Fibroblast of upper back skin (primary cell): ENCODE measurements at places on chromosomes 4 and X.
A peak's percentile ranks its signal among the peaks of the same experiment; 100 is the strongest.

GRCh38 chrX:101265869-101266428 is 25.2 kb downstream of the TAF7L start:
- DNase-seq: peak; percentile 14

GRCh38 chr4:118754890-118755289 is 69.7 kb downstream of the METTL14 start:
- no peak for DNase-seq

DNA sequence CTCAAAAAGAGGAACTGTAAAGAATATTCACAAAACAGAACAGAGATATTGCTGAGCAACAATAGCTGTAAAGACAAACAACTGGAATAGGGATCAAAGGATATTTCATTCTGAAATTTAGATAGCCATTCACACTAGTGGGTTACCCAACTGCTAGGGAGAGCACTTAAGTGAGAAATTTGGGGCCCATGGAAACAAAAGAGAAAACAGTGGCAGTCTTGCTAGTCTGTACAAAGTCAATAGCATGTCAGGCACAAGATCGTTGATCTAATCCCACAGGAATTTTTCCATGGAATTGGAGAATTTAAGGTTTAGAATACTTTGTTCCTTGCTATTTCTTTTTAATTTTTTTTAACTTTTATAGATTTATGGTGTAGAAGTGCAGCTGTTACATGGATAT is 467.0 kb downstream of the PCDH18 start:
- DNase-seq: peak; percentile 32

DNA sequence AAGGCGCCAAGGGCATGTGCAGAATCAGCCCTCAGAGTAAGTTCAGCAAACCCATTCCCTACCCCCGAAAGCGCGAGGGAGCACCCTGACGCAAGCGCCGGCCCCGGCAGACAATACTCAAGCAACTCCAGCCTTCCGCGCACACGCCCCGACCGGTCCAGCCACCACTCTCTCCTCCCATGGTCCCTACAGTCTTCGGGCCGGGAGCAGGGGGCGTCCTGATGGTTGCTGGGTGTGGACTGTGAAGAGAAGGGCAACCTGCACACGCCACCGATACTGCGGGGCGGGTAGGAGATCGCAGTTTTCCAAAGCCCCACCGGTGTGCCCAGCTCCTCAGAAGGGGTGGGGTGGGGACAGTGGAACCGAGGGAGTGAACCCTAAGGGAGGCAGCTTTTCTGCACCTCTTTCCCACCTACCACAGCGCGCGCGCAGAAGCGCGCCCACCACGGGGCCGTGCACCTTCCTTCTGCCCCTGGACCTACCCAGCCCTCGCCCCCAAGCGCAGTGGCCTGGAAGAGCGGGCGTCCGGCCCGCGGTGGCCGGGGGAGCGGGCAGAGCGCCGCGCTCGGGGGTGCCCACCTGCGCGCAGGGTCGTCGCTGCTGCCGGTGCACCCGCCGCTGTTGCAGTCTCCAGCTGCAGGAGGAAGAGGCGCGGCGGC is 650.2 kb upstream of the DIPK2B start:
- DNase-seq: peak; percentile 31

- peak; percentile 10 for DNase-seq
These were observed 16.8 kb downstream of the RS1 start for GRCh38 chrX:18654875-18655836.

DNA sequence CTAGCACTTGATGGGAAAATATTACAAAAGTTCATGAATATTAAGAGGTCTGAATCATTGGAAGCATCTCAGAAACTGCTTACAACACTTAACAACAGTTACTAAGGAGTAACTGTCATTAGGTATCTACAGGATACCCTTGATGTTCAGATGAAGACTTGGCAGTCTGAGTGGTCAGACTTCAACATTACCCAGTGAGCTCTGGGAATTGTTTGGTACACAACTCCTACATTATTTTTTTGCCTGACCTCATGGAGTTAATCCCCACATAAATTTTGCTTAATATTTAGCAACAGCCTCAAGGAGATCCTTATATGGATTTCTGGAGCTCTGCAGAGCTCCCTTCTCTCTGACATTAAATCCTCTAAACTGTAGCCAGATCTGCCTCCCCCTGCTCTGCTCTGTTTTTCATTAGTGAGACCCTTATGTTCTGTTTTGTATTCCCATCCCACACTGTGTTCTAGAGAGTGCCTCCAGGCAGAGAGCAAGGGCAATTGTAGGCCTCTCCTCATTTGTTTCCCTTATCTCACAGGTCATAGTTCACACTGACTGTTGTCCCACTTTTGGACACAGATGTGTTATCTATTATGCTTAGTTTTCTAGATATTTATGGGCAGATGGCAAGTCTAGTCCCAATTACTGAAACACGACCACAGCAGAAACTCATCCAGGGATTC is 368.8 kb downstream of the GASK1B start:
- no peak for DNase-seq

DNA sequence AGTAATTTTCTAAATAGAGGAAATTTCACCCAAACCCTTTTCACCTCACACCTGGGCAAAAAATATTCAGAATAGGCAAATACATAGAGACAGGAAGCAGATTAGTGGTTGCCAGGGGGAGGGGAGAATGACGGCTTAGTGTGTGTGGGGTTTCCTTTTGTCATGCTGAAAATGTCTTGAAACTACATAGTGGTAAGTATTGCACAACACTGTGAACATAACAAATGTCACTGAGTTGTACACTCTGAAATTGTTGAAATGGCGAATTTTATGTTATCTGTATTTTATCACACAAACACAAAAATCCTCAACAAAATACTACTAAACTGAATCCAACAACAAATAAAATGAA is 60.7 kb upstream of the PLAC1 start:
- DNase-seq: peak; percentile 36

GRCh38 chr4:87239821-87240220 is 19.4 kb upstream of the KLHL8 start:
- DNase-seq: peak; percentile 32

DNA sequence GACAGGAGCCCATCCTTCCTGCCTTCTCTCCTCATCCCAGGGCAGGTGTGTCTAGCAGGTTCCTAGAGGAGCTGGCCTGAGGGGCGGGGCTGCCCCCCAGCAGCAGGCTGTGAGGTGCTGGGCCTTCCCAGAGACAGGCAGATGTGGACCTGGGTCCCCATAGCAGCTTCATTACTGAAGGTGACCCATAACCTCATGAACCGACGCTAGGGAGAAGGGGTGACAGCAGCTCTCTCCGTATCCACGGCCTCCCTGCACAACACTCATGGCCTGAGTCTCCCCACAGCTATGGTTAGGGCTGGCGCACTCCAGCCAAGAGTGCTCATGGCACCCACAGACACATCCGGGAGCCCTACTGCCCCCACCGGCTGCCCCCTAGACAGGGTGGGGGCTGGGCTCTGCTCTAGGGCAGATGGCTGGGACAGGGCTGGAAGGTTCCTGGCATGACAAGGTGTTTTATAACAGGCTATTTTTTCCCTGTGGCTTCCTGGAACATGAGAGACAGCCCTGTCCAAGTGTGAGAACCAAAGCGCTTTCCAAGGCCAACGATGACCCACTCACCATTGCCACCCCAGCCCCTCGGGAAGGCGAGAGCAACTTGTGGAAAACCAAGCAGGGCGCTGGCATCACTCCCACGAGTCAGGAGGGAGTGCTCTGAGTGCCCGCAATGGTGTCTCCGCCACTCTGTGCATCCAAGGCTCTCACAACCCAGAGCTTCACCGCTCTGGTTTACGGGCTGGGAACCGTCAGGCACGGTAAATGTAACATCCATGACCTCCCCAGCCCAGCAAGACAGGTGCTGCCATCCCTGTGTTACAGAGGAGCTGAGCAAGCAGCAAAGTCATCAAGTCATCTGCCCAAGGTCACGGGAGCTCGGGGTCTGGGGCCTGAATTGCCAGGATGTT is 59.8 kb downstream of the ACOX3 start:
- DNase-seq: no peak

DNA sequence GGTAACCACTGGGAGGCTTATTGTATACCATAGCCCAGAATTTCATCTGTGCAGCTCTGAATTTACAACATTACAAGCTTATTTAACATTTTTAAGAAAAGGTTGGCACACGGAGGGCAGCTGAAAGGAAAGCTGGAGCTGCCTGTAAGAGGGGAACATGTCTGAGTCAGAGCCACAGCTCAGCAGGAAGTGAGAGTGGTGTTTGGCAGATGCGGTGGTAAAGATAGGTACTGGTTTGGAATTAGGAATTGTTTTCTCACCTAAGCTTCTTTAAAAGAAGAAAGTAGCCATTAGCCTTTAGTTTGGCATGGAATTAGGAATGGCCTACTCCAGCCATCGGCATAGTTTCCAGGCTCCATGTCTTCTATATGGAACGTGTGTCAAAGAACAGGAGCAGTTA is 172.5 kb upstream of the ANXA3 start:
- no peak for DNase-seq

GRCh38 chr4:76210452-76210851 is 3.2 kb downstream of the SCARB2 start:
- no peak for DNase-seq

- no peak for DNase-seq
These were observed 141.2 kb downstream of the CXXC4 start for GRCh38 chr4:104353481-104353880.

DNA sequence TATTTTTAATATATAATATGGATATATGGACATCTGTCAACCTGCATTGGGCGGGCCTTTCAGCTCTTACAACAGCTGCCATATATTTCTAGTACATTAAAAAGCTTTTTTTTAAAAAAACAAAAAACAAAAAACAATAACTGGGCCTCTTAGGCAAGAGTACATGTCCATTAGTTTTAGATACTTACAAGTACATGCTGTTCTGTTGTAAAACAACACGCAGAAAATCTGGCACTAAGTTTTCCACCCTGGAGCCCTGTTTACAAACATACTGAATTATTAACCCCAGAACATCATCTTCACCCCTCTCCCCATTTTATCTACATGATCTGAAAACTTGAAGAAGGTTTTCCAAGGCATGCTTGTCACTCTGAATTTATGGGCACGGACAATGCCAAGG is 29.8 kb downstream of the RAI2 start:
- DNase-seq: no peak

DNA sequence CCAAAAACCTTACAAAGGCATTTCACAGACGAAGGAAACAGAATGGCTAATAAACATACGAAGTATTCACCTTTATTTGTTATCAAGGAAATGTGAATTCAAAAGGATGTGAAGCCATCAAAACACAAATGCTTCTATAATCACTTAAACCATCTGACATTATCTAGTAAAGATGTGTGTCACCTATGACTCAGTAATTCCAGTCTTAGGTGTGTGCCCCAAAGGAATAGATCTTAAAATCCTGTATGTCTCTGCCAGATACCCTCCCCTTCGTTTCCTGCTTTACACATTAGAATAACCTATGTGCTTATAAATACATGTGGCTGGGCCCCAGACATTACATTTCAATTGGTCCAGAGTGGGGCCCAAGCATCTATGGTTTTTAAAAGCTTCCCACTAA is 41.8 kb upstream of the CEP135 start:
- DNase-seq: peak; percentile 34

DNA sequence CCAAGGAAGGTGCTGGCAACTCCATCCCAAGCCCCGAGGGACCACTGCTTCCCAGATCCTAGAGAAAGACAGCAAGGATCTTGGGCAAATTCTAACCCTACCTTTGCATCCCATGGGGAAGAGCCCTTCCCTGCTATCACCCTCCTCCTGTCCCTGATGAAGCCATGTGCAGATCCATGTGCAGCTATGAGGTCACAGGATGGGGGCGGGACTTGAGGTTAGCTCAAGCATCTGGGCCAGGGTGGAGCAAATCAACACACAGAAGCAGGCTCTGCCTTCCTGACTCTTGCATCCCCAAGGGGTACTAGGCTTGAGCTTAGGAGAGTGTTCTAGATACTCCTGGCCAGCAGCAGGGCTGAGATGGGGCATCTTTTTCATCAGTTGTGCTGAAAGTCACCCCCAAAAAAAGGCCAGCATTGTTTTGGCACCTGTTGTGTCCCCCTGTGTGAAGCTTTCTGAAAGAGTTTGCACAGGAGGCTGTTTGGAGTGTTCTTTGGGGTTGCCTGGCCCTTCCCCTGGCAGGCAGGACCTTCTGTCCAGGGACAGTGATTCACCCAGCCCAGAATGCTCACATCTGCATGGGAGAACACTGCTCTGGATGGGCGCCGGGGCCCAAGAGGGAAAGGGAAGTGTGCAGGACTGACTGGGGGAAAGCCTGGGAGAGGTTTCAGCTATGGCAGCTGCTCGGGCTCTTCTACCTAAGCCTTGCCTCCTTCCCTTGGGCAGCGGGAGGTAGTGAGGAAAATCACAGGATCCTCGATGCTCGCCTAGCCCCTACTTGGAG is 50.8 kb downstream of the PRPS1 start:
- DNase-seq: peak; percentile 66

GRCh38 chr4:185512516-185512915 is 22.8 kb downstream of the PDLIM3 start:
- peak; percentile 47 for DNase-seq

DNA sequence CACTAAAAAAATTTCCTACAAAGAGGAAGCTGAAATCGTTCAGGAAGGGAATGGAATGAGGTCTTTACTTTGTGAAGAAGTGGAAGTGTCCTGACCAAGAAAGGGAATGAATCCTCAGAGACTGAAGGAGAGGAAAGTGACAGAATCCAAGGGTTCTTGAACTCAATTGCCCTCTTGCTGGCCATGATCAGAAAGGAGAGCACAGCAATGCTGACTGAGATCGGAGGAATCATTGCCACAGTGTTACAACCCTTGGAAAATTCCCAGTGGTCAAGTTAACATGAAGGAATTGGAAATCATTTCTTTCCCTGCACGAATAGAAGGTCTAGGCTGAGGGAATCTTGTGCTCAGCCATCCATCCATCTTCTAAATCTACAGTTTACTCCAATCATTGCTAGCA is 190.0 kb upstream of the NEIL3 start:
- peak; percentile 75 for DNase-seq

DNA sequence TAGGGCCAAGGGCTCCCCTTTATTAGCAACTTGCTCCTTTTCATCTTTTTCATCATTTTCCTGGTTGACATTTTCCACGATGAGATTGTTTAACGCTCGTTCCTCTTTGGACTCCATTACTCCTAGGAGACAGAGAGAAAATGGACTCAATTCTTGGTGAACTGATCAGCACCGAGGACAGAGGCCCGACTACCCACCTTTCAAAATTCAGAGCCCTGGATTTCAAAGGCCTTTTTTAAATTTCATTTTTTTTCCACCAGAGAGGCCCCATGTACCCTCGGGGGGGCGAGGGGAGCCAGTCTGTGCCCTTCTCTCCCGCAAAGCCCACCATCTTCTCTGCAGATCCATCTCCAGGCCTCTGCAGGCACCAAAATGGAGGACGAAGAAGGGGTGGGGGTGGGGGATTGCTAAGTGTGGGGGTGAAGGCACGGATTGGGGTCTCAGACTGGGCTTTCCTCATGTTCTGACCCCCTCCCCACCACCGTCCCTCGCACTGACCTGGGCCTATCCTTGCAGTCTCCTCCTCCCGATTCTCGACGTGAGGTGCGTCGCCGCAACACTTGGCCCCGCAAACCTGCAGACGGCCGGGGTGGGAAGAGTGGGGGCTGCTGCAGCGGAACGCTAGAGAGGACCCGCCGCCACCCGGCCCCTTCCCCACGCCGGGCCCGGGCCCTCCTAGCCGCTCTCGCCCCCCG is 783 bp downstream of the BEX2 start:
- no peak for DNase-seq

DNA sequence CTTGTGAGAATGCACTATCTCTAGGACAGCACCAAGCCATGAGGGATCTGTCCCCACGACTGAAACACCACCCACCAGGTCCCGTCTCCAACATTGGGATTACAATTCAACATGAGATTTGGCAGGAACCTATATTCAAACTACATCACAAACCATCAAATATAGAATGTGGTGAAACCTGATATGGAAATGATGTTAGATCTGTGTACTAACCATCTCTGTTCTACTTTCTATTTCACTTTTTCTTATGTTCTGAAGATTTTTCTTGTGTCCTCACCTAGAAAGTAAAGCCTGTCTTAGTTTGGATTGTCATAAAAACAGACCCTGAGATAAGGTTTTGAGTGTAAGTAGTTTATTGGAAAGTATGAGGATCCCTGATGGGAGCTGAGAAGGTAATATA is 37.8 kb upstream of the TACR3 start:
- DNase-seq: no peak
